Uterus (tissue), 4 donors: ENCODE measurements at places on chromosomes 13 and 19.

DNA sequence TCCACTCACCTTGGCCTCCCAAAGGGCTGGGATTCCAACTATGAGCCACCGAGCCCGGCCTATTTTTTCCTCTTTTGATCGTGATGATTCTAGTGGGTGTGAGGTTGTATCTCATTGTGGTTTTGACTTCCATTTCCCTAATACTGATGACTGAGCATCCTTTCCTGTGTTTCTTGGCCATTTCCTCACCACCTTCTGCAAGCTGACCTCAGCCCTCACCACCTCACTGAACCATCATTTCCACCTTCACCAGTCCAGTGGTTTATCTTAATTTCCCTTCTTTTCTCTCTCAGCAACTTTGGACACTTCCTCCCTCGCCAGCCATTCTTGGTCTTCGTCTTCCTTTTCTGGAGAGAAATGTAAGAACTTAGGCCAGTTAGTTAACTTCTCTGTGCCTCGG lies 13.0 kb upstream of the BICRA start:
- DNase-seq = no peak

GRCh38 chr13:97121894-97122293 lies 100.2 kb upstream of the MBNL2 start:
- no peak for DNase-seq

DNA sequence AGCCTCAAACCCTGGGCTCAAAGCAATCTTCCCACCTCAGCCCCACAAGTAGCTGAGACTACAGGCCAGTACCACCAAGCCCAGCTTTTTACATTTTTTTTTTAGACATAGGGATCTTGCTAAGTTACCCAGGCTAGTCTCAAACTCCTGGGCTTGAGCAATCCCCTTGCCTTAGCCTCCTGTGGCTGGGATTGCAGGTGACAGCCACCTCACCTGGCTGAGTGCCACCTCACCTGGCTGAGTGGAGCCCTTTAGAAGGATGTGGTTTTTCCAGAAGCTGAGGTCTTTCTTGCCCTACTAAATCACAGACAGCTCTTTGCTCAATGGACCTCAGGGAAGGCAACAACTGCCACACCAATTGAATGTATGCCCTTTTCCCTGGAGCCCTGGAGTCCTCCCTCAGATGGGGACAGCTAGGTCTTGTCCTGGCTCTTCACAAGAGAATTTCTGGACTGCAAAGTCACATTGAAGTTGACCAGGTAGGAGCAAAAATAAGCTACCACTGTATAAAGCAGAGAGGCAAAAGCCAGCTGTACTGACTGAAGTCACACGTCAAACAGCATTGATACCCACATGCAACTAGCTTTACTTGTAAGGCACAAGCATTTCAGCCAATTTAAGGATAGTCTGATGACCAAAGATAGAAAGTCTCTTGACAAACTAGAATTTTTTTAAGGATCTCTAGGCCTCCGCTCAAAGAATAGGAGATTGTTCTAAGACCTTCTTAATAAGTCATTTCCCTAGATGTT lies 14.0 kb downstream of the PDX1 start:
- no peak for DNase-seq

- DNase-seq = no peak
These were observed 109.1 kb downstream of the TUBA3C start for GRCh38 chr13:19072543-19072942.

DNA sequence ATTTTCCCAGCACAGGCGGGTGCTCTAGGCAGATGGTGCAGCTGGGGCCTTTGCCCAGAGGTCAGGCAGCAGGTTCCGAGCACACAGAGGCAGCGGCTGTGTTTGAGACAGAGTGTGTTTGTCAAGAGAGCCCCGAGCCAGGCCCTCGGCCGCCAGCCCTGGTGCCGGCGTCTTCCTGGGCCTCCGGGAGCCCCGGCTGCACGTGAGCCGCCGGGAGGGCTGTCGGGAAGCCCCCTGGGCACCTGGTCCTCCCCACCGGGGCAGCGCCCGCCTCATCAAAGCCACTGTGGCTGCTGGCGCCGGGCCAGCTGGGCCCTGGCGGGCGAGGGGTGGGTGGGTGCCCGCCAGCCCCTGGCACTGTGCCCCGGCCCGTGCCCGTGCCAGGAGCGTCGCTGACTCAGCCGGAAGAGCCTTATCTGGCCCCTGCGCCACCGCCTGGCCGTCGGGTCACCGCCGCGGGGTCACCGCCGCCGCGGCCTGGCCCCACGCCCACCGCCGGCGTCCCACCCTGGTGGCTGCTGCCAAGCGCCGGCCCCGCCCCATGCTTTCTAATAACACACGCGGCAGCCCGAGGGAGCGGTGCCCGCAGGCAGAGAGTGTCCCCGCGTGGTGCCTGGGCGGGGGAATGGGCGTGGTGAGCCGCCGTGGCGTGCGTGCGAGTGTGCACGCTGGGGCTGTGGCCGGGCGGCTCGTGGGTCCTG lies 14.9 kb downstream of the ARID3A start:
- DNase-seq = peak; percentile 47

GRCh38 chr13:91356919-91357612 lies 9.6 kb downstream of the MIR17HG start:
- no peak for DNase-seq

- DNase-seq = no peak
These were observed 110.7 kb upstream of the WASF3 start for GRCh38 chr13:26446751-26447150.

DNA sequence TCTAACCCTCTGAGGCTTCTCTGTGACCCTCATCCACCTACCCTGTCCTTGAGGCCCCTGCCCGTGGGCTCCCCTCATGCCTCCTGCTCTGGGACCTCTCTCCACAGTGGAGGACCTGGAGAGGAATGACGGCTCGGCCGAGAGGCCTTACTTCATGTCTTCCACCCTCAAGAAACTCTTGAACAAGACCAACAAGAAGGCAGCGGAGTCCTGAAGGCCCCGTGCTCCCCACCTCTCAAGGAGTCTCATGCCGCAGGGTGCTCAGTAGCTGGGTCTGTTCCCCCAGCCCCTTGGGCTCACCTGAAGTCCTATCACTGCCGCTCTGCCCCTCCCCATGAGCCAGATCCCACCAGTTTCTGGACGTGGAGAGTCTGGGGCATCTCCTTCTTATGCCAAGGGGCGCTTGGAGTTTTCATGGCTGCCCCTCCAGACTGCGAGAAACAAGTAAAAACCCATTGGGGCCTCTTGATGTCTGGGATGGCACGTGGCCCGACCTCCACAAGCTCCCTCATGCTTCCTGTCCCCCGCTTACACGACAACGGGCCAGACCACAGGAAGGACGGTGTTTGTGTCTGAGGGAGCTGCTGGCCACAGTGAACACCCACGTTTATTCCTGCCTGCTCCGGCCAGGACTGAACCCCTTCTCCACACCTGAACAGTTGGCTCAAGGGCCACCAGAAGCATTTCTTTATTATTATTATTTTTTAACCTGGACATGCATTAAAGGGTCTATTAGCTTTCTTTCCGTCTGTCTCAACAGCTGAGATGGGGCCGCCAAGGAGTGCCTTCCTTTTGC lies 10.8 kb upstream of the ILF3 start:
- DNase-seq = no peak

GRCh38 chr19:23762548-23762883 lies 3.8 kb upstream of the ZNF681 start:
- no peak for DNase-seq

GRCh38 chr13:43058831-43059230 lies 35.4 kb downstream of the DNAJC15 start:
- no peak for DNase-seq

- DNase-seq = no peak
These were observed 202.3 kb downstream of the NBEA start for GRCh38 chr13:35144166-35144890.

DNA sequence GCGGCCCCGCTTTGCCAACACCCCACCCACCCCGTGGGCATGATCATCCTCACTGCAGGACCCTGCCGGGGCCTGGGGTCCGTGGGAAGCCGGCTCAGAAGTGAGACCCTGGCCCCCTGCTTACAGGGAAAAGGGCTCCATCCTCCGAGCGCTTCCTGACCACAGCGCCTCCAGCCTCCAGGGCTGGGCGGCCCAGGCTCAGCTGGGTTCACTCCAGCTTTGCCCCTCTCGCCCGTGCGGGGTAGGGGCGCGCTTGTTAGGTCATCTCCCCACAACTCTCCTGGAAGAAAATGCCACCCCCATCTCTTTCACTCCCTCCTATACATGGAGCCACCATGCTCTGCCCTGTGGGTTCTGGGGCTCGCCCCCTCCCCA lies 6.6 kb upstream of the C1QTNF9B start:
- DNase-seq = no peak

DNA sequence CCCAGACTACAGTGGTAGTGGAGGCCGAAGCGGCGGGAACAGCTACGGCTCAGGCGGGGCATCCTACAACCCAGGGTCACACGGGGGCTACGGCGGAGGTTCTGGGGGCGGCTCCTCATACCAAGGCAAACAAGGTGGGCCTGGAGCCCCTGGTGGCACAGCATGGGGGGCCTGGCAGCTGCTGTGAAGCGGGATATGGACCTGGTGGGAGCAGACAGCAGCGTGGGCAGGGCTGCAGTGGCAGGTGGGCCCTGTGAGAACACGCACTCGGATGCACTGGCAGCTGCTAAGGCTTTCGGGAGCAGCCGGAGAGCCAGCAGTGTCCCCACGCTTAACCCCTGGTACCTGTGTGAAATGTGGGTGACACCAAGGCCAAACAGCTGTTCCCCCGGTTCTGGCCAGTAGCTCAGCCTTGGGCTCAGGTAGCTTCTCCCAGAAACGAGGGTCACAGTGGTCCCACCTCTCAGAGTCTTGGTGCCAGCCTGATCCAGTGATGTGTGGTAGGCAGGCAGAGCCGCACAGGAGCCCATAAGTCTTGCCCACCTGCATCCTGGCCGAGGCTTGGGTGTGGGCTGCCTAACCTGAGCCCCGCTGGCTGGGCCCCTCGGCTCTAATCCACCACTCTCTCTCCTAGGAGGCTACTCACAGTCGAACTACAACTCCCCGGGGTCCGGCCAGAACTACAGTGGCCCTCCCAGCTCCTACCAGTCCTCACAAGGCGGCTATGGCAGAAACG lies 12.5 kb upstream of the QTRT1 start:
- no peak for DNase-seq

- DNase-seq = no peak
These were observed 721.8 kb downstream of the PCDH9 start for GRCh38 chr13:66508153-66508909.

DNA sequence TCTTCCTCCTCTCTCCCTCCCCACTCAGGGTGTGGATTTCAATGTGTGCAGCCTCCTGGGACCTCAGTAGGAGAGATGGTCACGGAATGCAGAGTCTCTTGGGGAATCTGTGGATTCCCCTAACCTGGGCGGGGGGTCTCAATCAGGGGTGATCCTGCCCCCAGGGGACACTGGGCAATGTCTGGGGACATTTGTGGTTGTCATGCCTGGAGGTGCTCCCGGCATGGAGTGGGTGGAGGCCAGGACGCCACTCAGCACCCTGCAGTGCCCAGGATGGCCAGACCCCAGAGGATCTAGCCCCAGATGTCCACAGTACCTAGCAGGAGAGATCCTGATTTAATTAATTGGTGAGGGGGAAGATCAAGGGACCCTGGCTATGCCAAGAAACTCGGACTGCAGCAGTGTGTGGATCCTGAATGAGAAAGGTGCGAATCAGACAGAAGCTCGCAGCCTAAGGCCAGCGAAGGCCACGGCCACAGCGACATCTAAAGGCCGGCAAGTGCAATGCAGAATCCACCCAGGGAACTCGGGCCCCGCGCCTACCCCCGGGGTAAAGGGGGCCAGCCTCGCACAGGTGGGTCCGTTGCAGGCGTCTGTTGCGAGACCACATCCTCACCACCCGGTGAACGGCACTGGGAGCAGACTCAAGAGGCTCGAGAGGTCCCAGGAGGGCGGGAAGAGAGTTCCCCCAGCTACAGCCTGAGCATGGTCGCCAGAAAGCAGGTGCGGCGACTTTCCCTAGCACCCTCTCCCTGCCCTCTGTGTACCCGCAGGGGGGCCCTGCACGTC lies 88.8 kb downstream of the GNG7 start:
- DNase-seq = no peak

DNA sequence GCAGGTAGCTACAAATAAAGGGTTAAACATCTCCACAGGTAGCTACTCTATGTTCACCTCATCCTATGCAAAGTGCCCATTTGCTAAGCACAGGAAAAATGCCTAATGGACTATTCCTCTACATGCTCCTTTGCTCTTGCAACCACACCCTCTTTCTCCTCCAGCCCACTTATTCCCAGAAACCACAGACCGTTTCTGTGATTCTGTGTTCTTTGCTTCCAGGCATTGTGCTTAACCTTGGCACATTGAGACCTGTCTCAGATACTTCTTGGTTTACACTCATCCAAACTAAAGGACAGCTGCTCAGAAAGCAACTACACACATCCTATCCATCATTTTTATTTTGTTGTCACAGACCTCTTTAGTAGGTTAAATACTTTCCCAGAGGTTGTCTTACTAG lies 785.0 kb upstream of the MIR17HG start:
- no peak for DNase-seq

DNA sequence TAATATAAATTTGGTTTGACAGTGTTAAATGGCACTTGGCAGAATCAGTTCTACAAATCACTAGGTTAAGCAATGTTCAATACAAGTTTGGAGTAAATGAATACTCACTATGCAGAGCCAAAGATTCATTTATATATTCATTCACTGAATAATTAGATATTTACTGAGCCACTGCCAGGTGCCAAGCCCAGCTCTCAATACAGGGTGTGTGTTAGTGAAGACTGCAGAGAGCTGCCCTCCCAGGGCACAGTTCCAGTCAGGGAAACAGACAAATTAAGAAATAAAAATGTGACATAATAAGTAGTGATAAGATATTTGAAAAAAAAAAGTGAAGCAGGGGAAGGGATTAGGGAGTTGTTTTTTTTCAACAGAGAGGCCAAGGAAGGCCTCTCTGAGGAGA lies 411.7 kb downstream of the KCNRG start:
- DNase-seq = no peak

GRCh38 chr13:113061271-113061625 lies 44.3 kb upstream of the F7 start:
- DNase-seq = no peak

- no peak for DNase-seq
These were observed 17.0 kb downstream of the ALOX5AP start for GRCh38 chr13:30752201-30752797.

- no peak for DNase-seq
These were observed 18.4 kb upstream of the FEM1A start for GRCh38 chr19:4773047-4773640.

GRCh38 chr13:113991191-113991669 lies 17.4 kb upstream of the C13orf46 start:
- DNase-seq = no peak

GRCh38 chr13:72652681-72653080 lies 74.7 kb downstream of the MZT1 start:
- DNase-seq = no peak

DNA sequence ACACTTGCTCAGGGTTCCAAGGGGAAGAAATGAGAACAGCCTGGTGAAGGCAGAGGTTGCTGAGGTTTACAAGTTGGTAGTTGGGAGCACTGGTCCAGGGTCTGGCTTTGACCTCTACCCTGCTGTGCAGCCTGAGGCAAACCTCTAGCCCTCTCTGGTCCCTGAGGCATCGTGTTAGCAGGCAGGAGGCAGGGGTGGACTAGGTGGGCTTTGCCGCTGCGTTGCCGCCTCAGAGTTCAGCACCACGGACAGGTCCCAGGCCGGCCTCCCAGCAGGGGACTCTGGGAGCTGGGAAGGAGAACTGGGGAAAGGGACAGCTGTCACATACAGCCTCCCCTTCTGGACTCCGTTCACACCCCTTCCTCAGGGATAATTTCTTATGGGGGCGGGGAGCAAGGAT lies 3.1 kb downstream of the NCAN start:
- no peak for DNase-seq

- no peak for DNase-seq
These were observed 94.5 kb downstream of the RAP2A start for GRCh38 chr13:97528518-97528917.
